H1 (cell line): ENCODE measurements at places on chromosomes 2 and 18. TPM values are rescaled to one million over a fixed set of nuclear protein-coding genes. Genes with fewer than 3 reads are reported as not detected.

GRCh38 chr2:121804997-121805765, 49.7 kb downstream of the TSN start:
- peaks cover 12% of the 10 kb centered on the region for H3K4me1 ChIP-seq
- no peaks in the 10 kb centered on the region for H3K27me3 ChIP-seq
- H3K4me3 ChIP-seq, result no peak overlapping the region
- peak overlapping the region; percentile 19; the same call in 1 of the 2 replicates for H3K27ac ChIP-seq
- no peak for DNase-seq

DNA sequence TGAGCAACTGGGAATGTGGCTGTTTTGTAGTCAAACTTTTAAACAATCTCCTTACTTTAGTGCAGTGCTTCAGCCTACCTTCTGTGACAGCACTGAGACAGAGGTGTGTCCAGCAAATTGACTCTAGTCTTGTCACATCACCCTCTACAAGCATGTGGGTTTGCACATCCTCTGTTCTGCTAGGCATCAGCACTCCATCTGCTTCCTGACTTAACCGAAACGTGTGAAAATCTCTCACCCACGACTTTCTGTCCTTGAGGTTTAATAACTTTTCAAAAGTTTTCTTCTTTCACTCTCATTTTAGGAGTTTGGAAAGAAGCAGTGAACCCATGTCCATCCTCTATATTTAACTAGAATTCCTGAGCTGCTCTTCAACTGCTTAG, 42.6 kb downstream of the TTR start:
- no peak for DNase-seq
- no peaks in the 10 kb centered on the region for H3K27me3 ChIP-seq
- no peaks in the 10 kb centered on the region for H3K36me3 ChIP-seq

GRCh38 chr2:32958821-32959220, 12.1 kb downstream of the LTBP1 start:
- no peak for DNase-seq
- H3K27ac ChIP-seq, result no peak overlapping the region
- no peaks in the 10 kb centered on the region for H3K4me1 ChIP-seq
- H3K4me3 ChIP-seq, result no peak overlapping the region

DNA sequence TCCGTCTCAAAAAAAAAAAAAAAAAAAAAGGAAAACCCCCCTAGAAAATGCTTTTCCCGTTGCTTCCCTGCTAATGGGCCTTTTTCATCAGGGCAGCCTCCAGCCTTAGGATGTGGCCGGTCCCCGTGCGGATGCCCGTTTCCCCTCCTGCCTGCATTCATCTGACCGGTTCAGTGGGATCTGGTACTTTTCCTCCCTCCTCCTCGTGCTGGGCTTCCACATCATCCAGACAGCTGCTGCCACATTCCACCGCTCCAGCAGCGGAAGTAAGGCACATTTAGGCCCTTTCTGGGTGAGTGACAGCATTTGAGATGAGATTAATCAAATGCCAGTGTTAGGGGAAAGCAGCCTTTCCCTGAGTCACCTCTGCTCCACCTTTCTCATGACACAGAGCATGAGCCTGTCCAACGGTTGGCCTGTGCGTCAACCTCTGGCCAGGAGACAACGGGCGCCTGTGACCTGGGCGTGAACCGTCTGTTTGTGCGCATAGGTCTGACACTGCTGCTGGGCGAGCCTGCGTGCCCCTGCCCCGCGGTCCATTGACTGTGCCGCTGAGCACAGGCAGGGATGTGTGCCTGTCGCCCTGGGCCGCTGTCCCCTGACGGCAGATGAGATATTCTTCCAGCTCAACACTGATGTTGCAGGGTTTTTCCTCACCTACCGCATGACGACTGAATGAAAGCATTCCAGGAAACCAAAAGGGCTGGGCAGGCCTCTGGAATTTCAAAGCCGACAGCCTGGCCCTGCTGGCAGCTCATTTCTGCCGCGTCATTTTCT, 174.0 kb downstream of the TGIF1 start:
- no peak overlapping the region for H3K4me3 ChIP-seq
- H3K36me3 ChIP-seq, result no peaks in the 10 kb centered on the region
- H3K27ac ChIP-seq, result peak overlapping the region; percentile 48; the same call in 1 of the 2 replicates
- no peaks in the 10 kb centered on the region for H3K27me3 ChIP-seq
- peaks cover 21% of the 10 kb centered on the region for H3K4me1 ChIP-seq

DNA sequence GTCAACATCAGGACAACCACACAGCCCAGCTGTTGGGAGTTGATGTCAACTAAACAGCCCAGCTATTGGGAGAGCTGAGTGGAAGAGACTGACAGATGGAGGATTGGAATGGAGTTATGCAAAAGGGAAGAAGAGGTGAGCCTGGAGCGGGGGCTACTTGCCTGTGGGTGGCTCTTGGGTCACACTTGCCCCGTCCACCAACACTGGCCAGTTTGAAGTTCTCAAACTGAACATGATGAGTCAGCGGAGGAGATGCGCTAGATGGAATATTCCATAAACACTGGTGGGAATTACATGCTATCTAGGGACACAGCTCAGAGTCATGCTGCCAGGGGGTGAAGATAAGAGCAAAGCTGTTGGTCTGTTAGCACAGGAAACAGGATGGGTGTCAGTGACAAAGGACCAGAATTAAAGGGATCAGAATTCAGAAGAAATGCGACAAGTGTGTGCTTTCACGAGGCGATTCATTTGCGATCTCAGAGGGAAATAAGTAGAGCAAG, 33.2 kb upstream of the AGAP1 start:
- DNase-seq, result no peak
- H3K27me3 ChIP-seq, result no peaks in the 10 kb centered on the region
- no peaks in the 10 kb centered on the region for H3K36me3 ChIP-seq

DNA sequence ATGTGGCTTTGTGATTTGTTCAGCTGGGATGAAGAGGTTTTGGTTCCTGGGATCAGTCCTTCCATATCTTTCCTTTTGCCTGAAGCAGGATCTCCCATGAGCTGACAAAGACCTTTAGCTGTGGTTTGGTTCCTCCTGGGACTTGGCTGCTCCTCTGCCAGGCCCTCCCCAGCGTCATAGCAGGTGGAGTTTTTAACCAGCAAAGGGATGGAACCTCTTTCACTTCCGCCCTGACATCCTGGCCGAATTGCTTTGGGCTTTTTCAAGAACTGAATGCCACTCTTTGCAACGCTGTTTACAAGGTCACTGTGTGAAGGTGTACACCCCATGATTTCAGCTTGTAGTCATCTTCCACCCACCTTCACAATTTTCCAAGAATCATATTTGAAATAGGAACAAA, 390 bp downstream of the PCARE start:
- no peak overlapping the region for H3K4me3 ChIP-seq
- no peak overlapping the region for H3K27ac ChIP-seq
- no peaks in the 10 kb centered on the region for H3K4me1 ChIP-seq
- no peaks in the 10 kb centered on the region for H3K27me3 ChIP-seq
- peak; percentile 4 for DNase-seq
- H3K36me3 ChIP-seq, result no peaks in the 10 kb centered on the region

- H3K36me3 ChIP-seq, result no peaks in the 10 kb centered on the region
- no peak overlapping the region for H3K27ac ChIP-seq
- no peak overlapping the region for H3K4me3 ChIP-seq
- H3K4me1 ChIP-seq, result no peaks in the 10 kb centered on the region
- peaks cover 1% of the 10 kb centered on the region for H3K27me3 ChIP-seq
Measured at GRCh38 chr2:14363976-14364375, 268.5 kb upstream of the LRATD1 start.

DNA sequence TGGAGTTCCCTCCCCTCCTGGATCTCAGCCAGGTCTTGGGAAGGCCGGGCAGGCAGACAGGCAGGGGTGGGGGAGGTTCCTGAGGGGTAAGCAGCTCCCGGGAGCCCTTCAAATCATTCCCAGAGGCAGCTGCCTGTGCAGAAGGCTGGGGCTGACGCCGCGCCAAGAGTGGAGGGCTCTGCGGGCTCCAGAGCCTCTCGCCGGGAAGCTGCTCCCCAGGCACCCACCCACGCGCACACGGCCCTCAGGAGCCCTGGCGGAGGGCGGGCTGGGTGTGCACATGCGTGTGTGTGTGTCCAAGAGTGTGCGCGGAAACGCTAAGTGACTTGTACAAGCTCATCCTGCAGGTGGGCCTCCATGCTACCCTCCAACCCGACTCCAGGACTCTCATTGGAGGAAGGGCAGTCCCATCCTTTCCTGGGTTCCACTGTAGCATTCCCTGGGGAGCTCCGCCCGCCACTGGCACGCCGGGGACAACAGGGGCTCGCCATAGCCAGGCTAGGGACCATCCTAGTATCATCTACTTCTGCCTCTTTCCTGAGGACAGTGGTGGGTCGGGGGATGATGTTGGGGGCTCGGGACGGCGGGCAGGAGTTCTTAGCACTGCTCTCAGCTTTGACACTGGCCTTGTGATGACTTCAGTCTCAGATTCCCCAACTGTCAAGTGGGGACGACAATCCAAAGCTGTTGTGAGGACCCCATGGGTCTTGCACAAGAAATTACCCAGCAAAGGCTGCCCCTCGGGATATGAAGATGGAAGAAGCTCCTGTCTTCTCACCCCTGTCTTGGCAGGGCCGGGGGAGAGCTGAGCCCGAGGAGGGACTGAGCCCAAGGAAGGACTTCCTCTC, 50.3 kb downstream of the INHBB start:
- no peaks in the 10 kb centered on the region; the same call in 1 of the 2 replicates for H3K4me1 ChIP-seq
- DNase-seq, result peak; percentile 45
- no peak overlapping the region for H3K27ac ChIP-seq
- H3K4me3 ChIP-seq, result no peak overlapping the region
- no peaks in the 10 kb centered on the region for H3K36me3 ChIP-seq

DNA sequence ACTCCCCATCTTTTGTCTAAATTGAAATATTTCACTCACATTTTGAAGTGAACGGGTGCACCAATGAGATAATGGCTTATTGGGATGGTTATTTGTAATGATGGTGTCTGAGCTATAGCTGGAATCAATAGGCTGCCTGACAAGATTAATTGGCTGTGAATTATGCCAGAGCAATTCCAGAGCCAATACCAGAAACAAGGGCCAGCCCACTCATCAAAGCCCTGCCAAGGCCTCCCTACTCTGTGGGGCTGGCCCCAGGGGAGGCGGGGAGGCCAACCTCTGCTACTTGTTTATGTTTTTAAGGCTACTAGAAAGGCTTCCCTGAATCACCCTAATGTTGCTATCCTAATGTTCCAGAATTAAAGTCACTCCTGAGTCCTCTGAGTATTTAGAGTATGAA, 29.1 kb upstream of the NEMP2 start:
- no peak overlapping the region for H3K27ac ChIP-seq
- H3K4me3 ChIP-seq, result no peak overlapping the region
- no peaks in the 10 kb centered on the region; the same call in 1 of the 2 replicates for H3K4me1 ChIP-seq
- H3K36me3 ChIP-seq, result no peaks in the 10 kb centered on the region

DNA sequence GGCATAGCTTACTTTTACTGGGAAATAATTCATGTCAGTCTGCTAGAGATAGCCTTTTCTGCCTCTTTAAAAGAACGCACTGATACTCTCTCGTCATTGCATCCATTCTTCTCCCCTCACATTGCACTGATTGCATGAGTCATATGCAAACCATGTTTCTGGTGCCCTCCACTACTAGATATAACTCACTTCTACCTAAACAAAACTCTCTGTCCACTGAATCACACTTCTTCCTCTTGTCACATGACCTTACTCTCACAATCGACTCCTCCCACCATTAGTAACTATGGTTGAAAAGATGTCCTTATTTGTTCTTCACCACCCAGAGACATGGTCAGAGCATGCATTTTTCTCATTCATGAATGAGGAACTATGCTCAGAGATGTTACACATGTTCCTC, 158.0 kb downstream of the CSRNP3 start:
- no peak for DNase-seq
- H3K4me1 ChIP-seq, result peaks cover 9% of the 10 kb centered on the region; the same call in 1 of the 2 replicates
- no peak overlapping the region for H3K4me3 ChIP-seq
- H3K27me3 ChIP-seq, result no peaks in the 10 kb centered on the region

- peaks cover 2% of the 10 kb centered on the region for H3K4me1 ChIP-seq
- no peak overlapping the region for H3K27ac ChIP-seq
- no peaks in the 10 kb centered on the region for H3K27me3 ChIP-seq
- no peak for DNase-seq
- H3K4me3 ChIP-seq, result no peak overlapping the region
Measured at GRCh38 chr2:239829326-239829725, 195.8 kb downstream of the NDUFA10 start.

- H3K27ac ChIP-seq, result no peak overlapping the region
- H3K4me3 ChIP-seq, result no peak overlapping the region
- no peaks in the 10 kb centered on the region for H3K4me1 ChIP-seq
- no peaks in the 10 kb centered on the region for H3K27me3 ChIP-seq
- no peaks in the 10 kb centered on the region for H3K36me3 ChIP-seq
Measured at GRCh38 chr18:3401669-3402620, 48.0 kb upstream of the TGIF1 start.

GRCh38 chr18:4870177-4870773, 326.8 kb downstream of the AKAIN1 start:
- no peak for DNase-seq
- no peak overlapping the region for H3K4me3 ChIP-seq
- no peaks in the 10 kb centered on the region for H3K36me3 ChIP-seq
- H3K4me1 ChIP-seq, result no peaks in the 10 kb centered on the region; the same call in 1 of the 2 replicates
- H3K27me3 ChIP-seq, result no peaks in the 10 kb centered on the region
- H3K27ac ChIP-seq, result no peak overlapping the region

The TTN gene
- 6.9 and 9.7 TPM in 2 replicates for total RNA-seq

The LTBP1 gene
- total RNA-seq, result 23.8 and 24.7 TPM in 2 replicates

The UGT1A5 gene
- total RNA-seq, result not detected in 2 replicates

The MBD5 gene
- 29.4 and 29.6 TPM in 2 replicates for total RNA-seq

The EMILIN1 gene
- total RNA-seq, result 2.9 and 3.0 TPM in 2 replicates

The ZNF396 gene
- total RNA-seq, result 0.74 and 0.94 TPM in 2 replicates
